Spinal cord (tissue), 10 donors: ENCODE measurements at places on chromosomes 7 and 10. TPM values are rescaled to one million over a fixed set of nuclear protein-coding genes. Genes with fewer than 3 reads are reported as not detected.
A peak's percentile ranks its signal among the peaks of the same experiment; 100 is the strongest.

Gene GRM3
- 28.4 TPM for polyA plus RNA-seq

Gene LRRN3
- 71.7 TPM for polyA plus RNA-seq

Gene KAZALD1
- 4.5 TPM for polyA plus RNA-seq

Gene ARHGAP22
- 11.9 TPM for polyA plus RNA-seq

Gene KLF14
- 0.06 TPM for polyA plus RNA-seq

Gene PRTFDC1
- polyA plus RNA-seq = 41.1 TPM

DNA sequence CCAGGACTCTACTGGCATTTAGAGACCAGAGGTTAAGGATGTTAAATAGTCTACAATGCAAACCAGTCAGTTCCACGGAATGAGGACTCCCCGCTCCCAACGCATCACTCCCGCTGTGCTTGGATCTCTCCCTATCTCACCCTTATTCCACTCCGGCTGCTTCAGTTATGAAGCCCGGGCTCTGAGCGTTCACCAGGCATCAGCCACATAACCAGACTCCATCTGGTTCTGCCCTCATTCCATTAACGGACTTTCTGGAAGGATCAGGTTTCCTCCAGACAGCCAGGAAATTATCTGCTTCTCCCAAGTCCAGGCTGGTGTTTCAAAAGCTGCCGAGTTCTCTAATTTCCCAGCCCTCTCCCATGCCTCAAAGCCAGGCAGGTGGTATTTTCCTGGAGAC is 499.3 kb downstream of the GLRX3 start:
- H3K27ac ChIP-seq = no peak overlapping the region
- no peaks in the 10 kb centered on the region for H3K36me3 ChIP-seq
- H3K4me3 ChIP-seq = no peak overlapping the region
- peaks cover 4% of the 10 kb centered on the region for H3K27me3 ChIP-seq

DNA sequence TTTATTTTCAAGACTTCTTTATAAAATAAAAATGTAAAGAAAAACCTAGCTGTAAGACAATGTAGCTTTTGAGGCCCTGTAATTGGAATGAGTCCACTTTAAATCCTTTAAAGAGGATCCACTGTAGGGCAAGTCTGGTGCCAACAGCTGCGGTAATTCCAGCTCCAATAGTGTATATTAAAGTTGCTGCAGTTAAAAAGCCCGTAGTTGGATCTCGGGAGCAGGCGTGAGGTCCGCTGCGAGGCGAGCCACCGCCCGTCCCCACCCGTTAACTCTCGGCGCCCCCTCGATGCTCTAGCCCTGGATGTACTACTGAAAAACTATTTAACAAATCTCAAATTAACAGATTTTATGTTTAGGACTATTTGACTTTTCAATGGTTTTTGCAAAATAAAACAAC is 414.7 kb upstream of the SEMA3C start:
- no peaks in the 10 kb centered on the region for H3K36me3 ChIP-seq
- H3K27me3 ChIP-seq = no peaks in the 10 kb centered on the region
- DNase-seq = no peak

- no peak overlapping the region for H3K27ac ChIP-seq
- H3K4me3 ChIP-seq = no peak overlapping the region
- H3K4me1 ChIP-seq = peaks cover 21% of the 10 kb centered on the region
- no peaks in the 10 kb centered on the region for H3K36me3 ChIP-seq
- DNase-seq = no peak
Observed at GRCh38 chr7:139958599-139959284, 104.0 kb downstream of the PARP12 start.

DNA sequence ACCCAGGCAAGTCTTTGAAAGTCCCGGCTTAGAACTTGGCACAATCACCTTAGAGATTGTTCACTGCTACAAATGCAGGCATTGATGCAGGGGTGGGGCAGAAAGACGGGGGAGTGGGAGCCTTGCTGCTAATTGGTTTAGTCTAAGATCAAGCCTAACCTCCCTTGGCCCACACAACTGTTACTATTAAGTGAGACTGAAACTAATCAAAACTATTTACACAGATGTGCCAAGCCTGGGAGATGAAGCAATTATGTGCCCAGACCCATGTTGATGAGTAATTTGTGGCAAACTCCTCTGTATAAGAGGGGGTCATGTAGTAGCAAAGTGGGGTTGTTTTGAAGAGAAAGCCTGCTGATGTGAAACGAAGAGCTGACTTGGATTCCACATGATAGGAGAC is 178.2 kb upstream of the ITGB1 start:
- H3K27me3 ChIP-seq = no peaks in the 10 kb centered on the region
- no peak overlapping the region for H3K27ac ChIP-seq
- H3K36me3 ChIP-seq = no peaks in the 10 kb centered on the region

- no peak overlapping the region for H3K4me3 ChIP-seq
- no peaks in the 10 kb centered on the region for H3K27me3 ChIP-seq
- no peak for DNase-seq
- no peak overlapping the region for H3K27ac ChIP-seq
Observed at GRCh38 chr10:59560990-59561389, 148.7 kb downstream of the SLC16A9 start.

- H3K4me1 ChIP-seq = peaks cover 18% of the 10 kb centered on the region
- H3K4me3 ChIP-seq = no peak overlapping the region
- no peaks in the 10 kb centered on the region for H3K27me3 ChIP-seq
- no peak overlapping the region for H3K27ac ChIP-seq
- no peak for DNase-seq
- H3K36me3 ChIP-seq = no peaks in the 10 kb centered on the region
Observed at GRCh38 chr10:7545261-7545660, 121.5 kb downstream of the ITIH5 start.

GRCh38 chr10:47045331-47045861 is 134.2 kb downstream of the PTPN20 start:
- no peak for DNase-seq
- H3K27ac ChIP-seq = no peak overlapping the region
- no peaks in the 10 kb centered on the region for H3K27me3 ChIP-seq
- no peaks in the 10 kb centered on the region for H3K36me3 ChIP-seq
- no peak overlapping the region for H3K4me3 ChIP-seq

GRCh38 chr7:102456327-102456726 is 8.3 kb downstream of the ALKBH4 start:
- no peak overlapping the region for H3K27ac ChIP-seq
- peaks cover 6% of the 10 kb centered on the region for H3K4me1 ChIP-seq
- no peak overlapping the region for H3K4me3 ChIP-seq

- H3K4me1 ChIP-seq = peaks cover 3% of the 10 kb centered on the region
- no peak overlapping the region for H3K4me3 ChIP-seq
- H3K27ac ChIP-seq = no peak overlapping the region
- peaks cover 27% of the 10 kb centered on the region for H3K36me3 ChIP-seq
- DNase-seq = no peak
Observed at GRCh38 chr7:940599-941408, 13.7 kb downstream of the ADAP1 start.

- H3K4me1 ChIP-seq = no peaks in the 10 kb centered on the region
- no peaks in the 10 kb centered on the region for H3K36me3 ChIP-seq
- no peaks in the 10 kb centered on the region for H3K27me3 ChIP-seq
- H3K4me3 ChIP-seq = no peak overlapping the region
- no peak overlapping the region for H3K27ac ChIP-seq
Observed at GRCh38 chr10:34520510-34520909, 294.6 kb downstream of the PARD3 start.

DNA sequence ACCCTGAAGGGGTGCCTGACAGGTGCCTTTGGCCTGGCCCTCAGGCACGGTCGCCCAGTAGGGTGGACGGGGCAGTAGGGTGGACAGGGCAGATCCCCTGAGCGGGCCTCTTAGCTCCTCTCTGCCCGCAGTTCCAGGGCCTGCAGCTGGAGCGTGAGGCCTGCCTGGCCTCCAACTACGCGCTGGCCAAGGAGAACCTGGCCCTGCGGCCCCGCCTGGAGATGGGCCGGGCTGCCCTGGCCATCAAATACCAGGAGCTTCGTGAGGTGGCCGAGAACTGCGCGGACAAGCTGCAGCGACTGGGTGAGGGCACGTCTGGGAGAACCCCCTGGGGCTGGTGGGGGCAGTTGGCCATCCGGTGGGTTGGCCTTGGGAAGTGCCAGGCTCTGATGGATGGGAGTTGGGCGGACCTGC is 1.7 kb downstream of the VPS37D start:
- H3K36me3 ChIP-seq = peaks cover 32% of the 10 kb centered on the region
- H3K4me1 ChIP-seq = peaks cover 30% of the 10 kb centered on the region
- peak overlapping the region; percentile 71 for H3K4me3 ChIP-seq
- DNase-seq = no peak
- no peak overlapping the region for H3K27ac ChIP-seq

DNA sequence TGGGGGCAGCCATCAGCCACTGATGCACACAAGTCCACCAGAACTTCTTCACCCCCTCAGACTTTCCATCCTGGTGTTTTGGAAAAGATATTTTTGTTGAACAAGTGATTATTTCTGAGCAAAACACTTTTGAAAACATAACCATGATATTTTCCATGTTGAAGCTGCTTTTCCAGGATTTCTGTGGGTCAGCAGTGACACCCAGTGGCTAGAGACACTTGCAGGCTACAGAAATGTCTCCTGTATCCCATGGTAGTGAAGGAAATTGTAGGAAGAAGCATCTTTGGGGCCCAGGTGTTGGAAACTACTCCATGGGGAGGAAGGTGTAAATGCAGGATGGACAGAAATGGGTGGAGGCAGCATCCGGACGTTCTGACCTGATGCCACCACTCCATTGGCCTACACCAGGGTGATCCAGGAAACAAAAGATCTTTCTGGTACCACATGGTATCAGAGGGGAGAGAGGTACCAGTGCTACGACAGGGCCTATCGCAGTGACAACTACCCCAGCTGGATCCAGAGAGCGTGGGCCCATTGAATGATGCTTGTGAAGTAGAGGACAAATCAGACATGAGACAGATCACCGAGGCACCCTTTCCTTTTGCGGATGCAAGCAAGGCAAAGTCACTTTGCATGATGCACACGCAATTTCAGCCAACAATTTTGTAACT is 111.7 kb upstream of the COBL start:
- DNase-seq = peak; percentile 47
- H3K4me3 ChIP-seq = no peak overlapping the region
- H3K27ac ChIP-seq = no peak overlapping the region
- H3K36me3 ChIP-seq = no peaks in the 10 kb centered on the region
- no peaks in the 10 kb centered on the region for H3K27me3 ChIP-seq

- DNase-seq = no peak
- no peaks in the 10 kb centered on the region for H3K36me3 ChIP-seq
- H3K27me3 ChIP-seq = no peaks in the 10 kb centered on the region
- no peak overlapping the region for H3K27ac ChIP-seq
- no peaks in the 10 kb centered on the region for H3K4me1 ChIP-seq
Observed at GRCh38 chr10:89043052-89043451, 52.5 kb downstream of the FAS start.

DNA sequence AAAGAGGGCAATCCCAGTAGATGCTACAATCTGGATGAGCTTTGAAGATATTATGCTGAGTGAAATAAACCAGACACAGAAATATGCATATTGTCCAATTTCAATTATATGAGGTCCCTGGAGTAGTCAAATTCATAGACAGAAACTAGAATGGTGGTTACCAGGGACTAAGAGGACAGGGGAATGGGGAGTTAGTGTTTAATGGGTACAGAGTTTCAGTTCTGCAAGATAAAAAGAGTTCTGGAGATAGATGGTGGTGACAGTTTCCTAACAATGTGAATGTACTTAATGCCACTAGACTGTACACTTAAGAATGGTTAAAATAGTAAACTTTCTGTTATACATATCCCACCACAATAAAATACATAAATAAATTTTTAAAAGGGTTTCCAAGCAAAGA is 236.6 kb downstream of the ELMO1 start:
- DNase-seq = no peak
- no peaks in the 10 kb centered on the region for H3K36me3 ChIP-seq
- H3K27ac ChIP-seq = peak overlapping the region; percentile 59
- no peaks in the 10 kb centered on the region for H3K27me3 ChIP-seq
- H3K4me3 ChIP-seq = no peak overlapping the region

DNA sequence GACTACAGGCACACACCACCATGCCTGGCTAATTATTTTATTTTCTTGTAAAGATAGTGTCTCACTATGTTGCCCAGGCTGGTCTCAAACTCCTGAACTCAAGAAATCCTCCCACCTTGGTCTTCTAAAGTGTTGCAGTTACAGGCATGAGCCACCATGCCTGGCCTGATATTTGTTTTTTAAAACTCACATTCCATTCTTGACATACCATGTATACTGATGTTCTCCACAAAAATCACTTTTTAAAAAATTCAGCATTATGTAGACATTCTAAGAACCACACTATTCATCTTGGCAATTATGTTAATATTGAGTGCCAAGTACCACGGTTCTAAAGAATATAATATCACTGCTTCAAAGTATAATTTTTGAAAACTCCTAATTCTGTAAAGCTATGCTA is 43.5 kb downstream of the IDE start:
- no peak for DNase-seq
- no peaks in the 10 kb centered on the region for H3K4me1 ChIP-seq
- H3K4me3 ChIP-seq = no peak overlapping the region
- no peak overlapping the region for H3K27ac ChIP-seq
- no peaks in the 10 kb centered on the region for H3K27me3 ChIP-seq

DNA sequence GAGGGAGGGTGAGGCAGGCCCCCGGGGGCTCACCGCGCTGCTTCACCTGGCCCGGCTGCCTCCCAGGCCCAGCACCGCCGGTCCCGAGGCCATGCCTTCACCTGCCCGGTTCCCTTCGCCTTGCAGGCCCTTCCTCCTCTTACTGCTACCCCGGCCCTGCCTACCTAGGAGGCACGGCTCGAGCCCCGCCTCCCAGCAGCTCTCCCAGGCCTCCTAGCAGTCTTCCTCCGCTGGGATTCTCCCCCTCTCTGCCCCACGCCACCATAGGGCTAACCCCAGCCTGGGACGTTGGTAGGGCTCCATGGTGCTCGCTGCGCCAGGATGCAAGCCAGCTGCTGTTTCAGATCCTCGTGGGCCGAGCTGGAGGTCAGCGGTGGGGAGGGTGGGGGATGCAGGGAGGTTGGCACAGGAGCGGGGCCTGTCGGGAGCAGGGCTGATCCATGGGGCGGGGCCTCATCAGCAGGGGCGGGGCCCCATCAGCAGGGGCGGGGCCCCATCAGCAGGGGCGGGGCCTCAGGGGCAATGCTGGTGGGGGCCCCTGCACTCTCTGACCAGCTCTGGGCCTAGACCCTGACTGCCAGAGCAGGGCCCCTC is 63.3 kb downstream of the RASGEF1A start:
- no peaks in the 10 kb centered on the region for H3K27me3 ChIP-seq
- peaks cover 25% of the 10 kb centered on the region for H3K4me1 ChIP-seq
- H3K27ac ChIP-seq = no peak overlapping the region
- no peak overlapping the region for H3K4me3 ChIP-seq

GRCh38 chr10:13969792-13970140 is 361.0 kb downstream of the FRMD4A start:
- no peak for DNase-seq
- no peaks in the 10 kb centered on the region for H3K27me3 ChIP-seq
- H3K4me3 ChIP-seq = no peak overlapping the region
- no peak overlapping the region for H3K27ac ChIP-seq

- no peak for DNase-seq
- H3K4me3 ChIP-seq = no peak overlapping the region
- no peaks in the 10 kb centered on the region for H3K36me3 ChIP-seq
Observed at GRCh38 chr10:86300399-86300925, 66.1 kb downstream of the GRID1 start.
